ENCODE measurements at places on chromosomes 13 and 19.

GRCh38 chr13:107130566-107130965, 562.6 kb upstream of the ARGLU1 start:
- no peak for DNase-seq

- no peak for DNase-seq
Observed at GRCh38 chr19:58261600-58261967, 17.2 kb upstream of the ZNF8 start.

DNA sequence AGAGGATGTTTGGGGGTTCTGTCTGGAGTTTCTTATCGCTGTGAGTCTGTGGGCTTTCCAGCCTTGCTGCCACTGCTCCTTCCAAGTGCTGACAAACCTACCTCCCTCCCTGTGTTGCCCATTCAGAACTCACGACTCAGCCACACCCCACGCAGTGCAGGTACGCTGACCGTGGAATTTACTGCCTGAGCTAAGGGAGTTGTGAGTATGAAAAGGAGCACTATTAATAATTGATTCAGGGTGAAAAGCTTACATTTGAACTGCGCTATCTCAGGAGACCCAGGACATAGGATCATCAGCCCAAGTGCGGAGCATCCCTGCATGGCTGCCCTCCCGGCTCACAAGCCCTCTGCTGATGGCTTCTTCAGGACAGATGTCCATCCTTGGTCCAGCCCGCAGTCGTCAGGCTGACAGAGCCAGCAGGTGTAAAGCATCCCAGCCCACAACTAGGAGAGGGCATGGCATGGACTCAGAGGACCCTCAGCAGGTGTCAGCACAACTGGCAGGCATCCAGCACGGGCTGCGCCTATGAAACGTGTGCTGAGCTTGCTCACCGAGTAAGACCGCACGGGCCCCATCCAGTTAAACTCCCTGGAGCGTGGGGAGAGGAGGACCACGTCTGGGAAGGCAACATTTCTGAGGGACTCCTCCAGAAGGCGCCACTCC, 244.0 kb downstream of the COL4A1 start:
- no peak for DNase-seq

GRCh38 chr13:23105051-23105450, 75.7 kb upstream of the SGCG start:
- no peak for DNase-seq

DNA sequence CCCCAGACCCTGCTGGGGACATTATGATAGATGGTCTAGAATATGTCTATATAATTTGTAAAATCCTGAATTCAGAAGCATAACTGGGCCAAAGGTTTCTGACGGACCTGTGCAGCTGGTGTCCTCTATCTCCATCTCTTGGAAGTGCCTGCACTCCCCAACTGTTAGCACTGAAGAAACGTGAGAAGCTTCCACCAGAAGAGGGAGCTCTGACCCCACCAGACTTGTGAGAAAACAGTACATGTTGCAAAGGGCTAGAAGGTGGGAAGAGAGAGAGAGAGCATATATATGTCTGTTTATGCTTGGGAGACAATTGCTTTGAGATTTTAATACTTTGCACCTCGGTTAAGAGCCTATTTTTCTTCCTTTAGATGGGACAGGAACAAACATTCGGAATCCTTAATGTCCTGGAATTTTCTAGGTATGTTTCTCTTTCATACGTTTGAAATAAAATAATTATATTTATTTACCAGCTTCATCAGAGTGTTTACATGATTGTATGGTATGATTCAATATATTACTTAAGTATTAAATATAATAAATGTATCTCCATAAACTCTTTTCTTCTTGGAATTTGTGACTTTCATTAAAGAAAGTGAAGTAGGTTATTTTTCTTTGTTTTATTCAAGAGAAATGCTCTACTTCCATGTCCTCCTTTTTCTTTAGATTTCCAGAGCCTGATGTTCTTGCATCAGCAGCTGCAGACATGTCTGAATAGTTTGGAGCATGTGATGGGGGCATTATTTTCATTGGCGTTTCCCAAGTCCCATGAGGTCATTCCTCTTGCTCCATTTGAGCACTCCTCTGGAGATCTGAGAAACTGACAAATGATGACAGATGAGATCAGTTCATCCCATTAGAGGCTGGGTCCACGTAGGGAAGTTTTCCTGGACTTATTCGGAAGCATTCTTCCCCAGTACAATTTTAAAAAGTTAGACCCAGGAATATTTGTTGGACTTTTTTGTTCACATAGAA, 202.9 kb downstream of the ATP8A2 start:
- DNase-seq: peak; percentile 89

- DNase-seq: no peak
Observed at GRCh38 chr19:2227415-2228156, 8.5 kb downstream of the PLEKHJ1 start.

- no peak for DNase-seq
Observed at GRCh38 chr13:25372284-25373081, 709 bp downstream of the ATP8A2 start.

- DNase-seq: no peak
Observed at GRCh38 chr19:40592170-40592569, 9.0 kb upstream of the LTBP4 start.

DNA sequence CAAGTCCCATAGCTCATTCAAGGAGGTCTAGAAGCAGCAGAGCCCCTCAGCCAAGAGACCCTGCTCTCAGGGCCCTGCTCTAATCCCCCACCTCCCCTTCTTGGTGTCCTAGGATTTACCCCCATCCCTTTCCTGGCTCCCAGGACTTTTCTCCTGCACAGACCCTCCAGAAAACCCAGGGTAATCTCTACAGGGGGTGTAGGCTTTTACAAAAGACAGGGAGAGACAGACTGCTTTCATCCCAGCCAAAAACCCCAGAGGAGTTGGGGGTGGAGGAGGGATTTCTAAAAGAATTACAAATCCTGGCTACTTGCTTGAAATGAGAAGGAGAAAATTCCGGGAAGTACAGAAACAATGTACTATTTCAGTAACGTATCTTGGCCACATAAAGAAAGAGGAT, 133.3 kb downstream of the TNFSF13B start:
- DNase-seq: no peak

DNA sequence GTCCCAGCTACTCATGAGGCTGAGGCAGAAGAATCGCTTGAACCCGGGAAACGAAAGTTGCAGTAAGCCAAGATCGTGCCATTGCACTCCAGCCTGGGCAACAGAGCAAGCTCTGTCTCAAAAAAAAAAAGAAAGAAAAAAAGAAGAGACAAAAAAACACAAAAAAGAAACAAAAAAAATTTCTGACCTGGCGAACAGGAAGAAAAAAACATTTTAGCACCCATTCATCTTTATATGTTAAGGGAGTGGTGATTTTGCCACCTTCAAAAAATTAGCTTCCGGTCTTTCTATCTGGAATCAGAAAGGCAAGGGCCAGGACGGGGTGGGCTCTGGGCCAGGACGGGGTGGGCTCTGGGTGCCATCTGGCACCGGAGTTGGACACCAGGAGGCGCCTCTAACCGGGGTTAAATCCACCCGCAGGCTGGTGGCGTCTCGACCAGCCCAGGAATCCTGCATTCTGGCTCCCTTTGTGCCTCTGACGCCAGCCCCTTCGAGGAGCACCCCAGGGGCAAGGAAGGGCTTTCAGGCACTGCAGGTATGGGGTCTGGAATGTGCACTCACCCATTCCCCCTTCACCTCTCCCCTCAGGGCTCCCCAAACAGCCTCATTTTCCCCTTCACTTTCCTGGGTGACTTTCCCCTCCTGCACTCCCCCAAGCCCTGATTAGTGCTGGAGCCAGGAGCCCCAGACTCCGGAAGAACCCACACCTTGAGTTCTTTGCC, 10.4 kb upstream of the ZSWIM4 start:
- DNase-seq: peak; percentile 71

- DNase-seq: no peak
Observed at GRCh38 chr13:46404733-46405100, 17.7 kb upstream of the RUBCNL start.

GRCh38 chr19:2476451-2477140, 669 bp downstream of the GADD45B start:
- no peak for DNase-seq

DNA sequence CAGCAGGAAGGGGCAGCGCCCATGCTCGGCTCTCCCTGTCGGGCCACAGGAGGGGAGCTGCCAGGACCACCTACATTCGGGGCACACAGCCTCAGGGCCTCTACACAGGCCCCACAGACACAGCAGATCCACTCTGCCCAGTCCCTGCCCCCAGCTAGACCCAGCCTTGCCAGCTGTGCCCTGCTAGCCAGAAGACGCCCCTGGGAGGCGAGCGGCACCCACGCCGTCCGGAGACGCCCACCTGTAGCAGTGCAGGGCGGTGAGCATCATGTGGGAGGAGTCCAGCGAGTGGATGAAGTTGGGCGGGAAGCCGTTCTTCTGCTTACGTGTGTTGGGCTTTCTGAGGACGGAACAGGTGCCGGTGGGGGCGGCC, 15.1 kb downstream of the POLRMT start:
- DNase-seq: no peak

GRCh38 chr19:19202707-19203011, 555 bp downstream of the NR2C2AP start:
- DNase-seq: no peak

GRCh38 chr19:10431254-10431942, 11.1 kb downstream of the PDE4A start:
- no peak for DNase-seq

- no peak for DNase-seq
Observed at GRCh38 chr13:53941588-53942190, 913.1 kb downstream of the OLFM4 start.

- DNase-seq: no peak
Observed at GRCh38 chr13:40342461-40342860, 324.0 kb downstream of the FOXO1 start.

DNA sequence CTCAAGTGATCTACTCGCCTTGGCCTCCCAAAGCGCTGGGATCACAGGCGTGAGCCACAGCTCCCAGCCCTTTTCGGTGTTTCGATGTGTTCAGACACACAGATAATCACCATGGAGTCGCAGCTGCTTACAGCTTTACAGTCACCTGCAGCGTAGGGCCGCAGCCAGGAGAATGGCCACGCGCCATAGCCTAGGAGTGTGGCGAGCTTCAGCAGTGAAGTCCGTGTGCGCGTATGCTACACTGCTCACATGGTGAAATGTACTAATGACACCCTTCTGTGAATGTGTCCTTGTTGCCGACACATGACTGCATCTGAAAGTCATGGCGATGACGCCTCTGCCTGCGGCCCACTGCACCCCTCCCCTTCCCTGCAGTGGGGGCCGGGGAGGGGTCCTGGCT, 23.6 kb downstream of the AP3D1 start:
- DNase-seq: no peak

GRCh38 chr19:7904074-7905020, 670 bp downstream of the MAP2K7 start:
- no peak for DNase-seq

GRCh38 chr13:99572921-99573320, 71.6 kb downstream of the TM9SF2 start:
- DNase-seq: no peak

- no peak for DNase-seq
Observed at GRCh38 chr19:19615086-19615485, 3.4 kb downstream of the PBX4 start.

DNA sequence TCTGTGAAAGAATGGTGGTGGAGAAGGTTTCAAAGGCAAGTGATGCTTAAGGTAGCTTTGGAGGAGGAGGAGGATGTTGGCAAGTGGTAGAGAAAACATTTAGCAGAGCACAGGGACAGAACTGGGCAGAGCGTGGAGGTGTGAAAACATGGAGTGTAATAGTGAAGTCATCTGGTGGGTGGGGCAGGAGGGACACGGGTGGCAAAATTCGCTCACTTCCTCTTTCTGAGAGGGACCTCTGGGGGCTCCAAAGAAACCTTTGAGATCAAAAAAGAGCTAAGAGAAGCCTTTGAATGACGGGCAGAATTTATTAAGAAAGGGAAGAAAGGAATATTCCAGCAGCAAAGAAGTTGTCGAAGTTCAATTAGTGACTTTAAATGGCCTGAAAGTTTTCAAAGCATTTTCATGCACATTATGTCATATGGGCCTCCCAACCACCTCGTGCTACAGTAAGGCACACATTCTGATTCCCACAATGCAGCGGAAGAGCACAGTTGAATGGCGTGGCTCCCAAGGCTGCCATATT, 82.8 kb downstream of the STARD13 start:
- no peak for DNase-seq

- DNase-seq: no peak
Observed at GRCh38 chr19:29687897-29688728, 22.9 kb downstream of the PLEKHF1 start.

- no peak for DNase-seq
Observed at GRCh38 chr13:80428349-80429096, 87.6 kb upstream of the SPRY2 start.

GRCh38 chr13:61777271-61777670, 361.6 kb upstream of the PCDH20 start:
- DNase-seq: no peak

GRCh38 chr13:89740994-89741685, 1606.3 kb upstream of the MIR17HG start:
- DNase-seq: no peak

DNA sequence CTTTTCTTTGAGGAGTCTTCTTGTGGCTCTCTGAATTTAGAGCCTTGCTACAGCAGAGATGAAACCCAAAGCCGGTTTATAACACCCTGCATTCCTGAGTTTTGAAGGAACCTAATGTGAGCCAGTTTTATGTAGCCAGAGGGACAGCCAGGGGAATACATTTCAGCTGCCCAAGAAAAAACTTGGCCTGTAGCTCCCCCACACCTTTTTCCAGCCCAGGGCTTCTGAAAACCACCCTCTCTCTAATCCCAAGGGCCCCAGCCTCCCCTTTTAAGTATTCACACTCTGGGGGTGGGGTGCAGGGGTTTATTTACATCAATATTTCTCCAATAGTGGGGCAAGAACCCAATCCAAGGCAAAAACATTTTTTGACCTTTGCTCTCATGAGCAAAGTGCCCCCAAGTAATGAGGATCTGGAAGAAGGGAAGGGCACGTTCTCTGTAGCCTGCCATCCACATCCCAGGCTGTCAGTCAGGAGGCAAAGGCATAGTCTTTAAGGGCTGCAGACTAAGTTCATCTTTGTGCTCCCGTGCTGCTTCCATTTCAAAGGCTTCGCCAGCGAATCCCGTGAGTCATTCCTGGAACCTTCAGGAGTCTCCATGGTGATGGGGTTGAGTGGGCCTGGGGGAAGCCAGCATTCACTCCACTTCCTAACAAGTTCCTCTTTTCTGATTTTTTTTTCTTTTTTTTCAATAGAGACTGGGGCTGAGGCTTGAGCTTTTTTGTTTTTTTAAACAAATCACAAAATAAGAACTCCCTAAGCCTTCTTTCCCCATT, 33.2 kb upstream of the MEDAG start:
- peak; percentile 37 for DNase-seq

DNA sequence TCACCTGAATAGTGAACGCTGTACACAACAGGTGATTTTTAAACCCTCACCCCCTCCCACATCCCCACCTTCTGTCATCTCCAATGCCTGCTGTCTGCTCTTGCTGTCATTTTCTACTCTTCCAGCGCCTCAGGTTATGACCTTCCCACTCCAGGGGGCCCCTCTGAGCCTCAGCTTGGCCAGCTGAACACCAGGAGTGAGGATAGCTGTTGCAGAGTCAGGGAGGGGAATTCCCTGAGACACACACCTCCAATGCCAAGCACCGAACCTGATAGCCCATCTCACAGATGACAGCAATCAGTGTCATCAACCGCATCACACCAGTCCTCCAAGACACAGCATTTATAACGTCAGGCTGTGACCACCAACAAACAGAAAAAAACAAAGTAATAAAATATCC, 193.5 kb downstream of the ZNF536 start:
- DNase-seq: no peak

- DNase-seq: peak; percentile 77
Observed at GRCh38 chr19:10270616-10271394, at the start of gene ICAM1. ICAM1 (plus strand) TSS chr19:10271120; CDS start chr19:10271160, 40 bp downstream.

All from endothelial cell (in vitro differentiated cells).